ENCODE measurements at places on chromosomes 3 and 15.

DNA sequence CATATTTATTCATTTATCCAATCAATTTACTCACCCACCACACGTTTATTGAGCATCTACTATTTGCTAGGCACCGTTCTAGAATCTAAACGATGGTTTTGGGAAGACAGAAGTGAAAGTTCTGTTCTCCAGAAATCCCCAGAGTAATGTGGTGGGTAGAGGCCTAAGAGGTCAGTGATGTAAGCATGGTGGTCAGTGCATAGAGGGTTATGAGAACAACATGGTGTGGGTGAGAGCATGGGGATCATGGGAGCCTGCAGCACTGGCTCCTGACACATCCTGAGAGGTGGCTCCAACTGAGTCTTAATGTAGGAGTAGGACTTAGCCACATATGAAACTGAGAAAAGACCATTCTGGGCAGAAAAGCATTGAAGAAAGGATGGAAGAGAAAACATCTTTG is 85.3 kb upstream of the TNFAIP8L3 start:
- no peak for DNase-seq

DNA sequence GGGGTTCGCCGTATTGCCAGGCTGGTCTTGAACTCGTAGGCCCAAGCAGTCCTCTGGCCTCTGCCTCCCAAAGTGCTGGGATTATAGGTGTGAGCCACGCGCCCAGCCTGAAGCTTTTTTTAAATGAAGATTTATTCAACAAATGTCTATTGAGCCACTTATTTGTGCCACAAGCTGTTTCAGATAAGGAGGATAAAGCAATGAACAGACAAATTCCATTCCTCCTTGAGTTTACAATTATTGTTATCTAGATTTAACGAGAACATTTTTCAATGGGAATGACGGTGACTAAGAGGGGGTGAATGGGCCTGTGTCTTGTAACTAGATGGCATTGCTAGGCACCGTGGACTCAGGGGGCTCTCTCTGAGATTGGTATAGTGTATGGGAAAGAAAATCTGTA is 10.2 kb downstream of the PPARG start:
- DNase-seq: no peak

- DNase-seq: no peak
Measured at GRCh38 chr3:187360596-187360995, 7.6 kb upstream of the RTP4 start.

- DNase-seq: no peak
Measured at GRCh38 chr3:53230041-53230621, 25.7 kb downstream of the TKT start.

- DNase-seq: no peak
Measured at GRCh38 chr3:25156626-25157025, 271.4 kb upstream of the RARB start.

DNA sequence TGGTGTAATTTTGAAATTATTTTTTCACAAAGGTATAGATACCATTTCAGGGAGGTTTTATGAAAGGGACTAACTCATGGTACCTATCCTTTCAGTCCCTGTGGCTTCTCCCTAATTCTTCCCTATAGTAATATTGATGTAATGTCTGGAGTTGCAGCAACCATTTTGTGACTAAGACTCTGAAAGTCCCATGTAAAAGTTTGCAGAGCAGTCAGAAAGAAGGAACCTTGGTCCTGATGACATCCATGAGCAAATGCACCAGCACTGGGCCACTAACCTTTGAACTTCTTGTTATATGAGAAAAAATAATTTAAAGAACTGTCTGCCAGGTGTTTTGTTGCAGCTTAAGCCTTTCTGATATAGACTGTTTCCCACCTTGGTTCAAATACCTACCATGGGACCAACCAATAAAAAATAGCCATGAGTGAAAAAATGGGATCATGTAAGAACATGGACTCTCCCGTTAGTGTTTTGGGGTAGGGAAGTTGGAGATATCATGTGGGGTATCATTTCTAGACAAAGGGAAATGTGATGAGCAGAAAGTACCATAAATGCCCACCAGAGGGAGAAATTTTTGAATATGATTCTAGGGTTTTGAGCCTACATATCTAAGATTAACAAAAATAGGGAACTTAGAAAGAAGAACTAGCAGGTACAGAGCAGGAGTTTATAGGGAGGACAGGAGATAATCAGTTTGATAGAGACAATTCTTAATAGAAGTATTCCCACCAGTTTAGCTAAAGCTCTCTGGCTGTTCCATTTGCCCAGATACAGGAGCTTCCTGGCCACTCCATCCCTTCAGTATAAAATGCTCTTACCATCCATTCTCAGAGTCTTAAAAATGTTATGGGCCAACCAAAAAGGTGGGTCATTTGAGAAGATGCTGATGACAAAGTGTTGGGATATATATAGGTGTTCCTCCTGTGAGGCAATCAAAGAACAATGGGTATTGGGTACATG is 3.4 kb upstream of the CPOX start:
- no peak for DNase-seq

- DNase-seq: no peak
Measured at GRCh38 chr15:63086947-63087346, 34.7 kb upstream of the LACTB start.

DNA sequence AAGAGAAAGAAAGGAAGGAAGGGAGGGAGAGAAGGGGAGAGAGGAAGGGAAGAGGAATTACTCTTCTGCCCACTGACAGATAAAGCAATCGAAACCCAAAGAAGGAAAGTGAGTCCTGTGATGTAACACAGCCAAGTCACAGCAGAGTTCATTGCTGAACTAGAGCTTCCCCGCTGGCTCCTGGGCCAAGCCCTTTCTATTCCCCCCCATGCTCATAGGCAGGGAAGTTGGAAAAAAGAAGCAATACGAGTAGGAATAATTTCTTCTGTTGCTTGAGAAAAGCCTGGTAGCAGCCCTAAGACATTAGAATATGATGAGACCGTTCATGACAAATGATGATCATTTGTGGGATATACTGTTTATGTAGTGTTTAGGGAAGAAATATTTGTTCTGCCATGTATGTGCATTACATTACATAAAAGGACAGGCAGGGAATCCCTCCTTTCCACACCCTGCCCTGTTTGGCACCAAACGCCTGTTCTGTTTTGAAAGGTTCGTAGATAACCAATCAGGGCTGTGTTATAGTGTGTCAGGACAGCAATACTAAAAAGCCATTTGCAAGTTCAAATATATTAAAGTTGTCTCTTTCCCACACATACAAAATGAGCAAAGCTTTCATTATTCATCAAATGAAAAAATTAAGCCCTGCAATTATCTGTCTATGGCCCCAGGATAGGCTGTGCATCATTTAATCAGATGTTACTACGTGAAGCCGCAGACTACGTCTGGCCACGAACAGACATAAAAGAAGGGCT is 111.0 kb upstream of the TRPM1 start:
- DNase-seq: no peak

GRCh38 chr15:61064651-61065050 is 164.5 kb downstream of the RORA start:
- no peak for DNase-seq

DNA sequence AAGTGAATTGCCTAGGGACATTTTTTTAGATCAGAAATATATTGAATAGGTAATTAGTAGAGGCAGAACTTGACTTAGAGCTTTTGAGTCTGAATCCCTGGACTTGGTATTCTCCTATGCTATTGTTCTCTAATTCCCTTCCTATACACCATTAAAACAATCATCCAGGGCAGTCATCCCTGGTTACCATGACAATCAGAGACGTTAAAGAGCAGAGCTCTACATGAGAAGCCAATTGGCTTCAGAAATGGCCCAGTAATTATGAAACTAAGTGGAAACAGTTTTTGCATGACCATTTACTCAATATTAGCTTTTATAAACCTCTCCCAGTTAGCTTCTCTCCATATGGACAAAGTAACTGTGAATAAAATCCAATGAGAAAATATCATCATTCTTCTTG is 182.1 kb upstream of the TP63 start:
- no peak for DNase-seq

DNA sequence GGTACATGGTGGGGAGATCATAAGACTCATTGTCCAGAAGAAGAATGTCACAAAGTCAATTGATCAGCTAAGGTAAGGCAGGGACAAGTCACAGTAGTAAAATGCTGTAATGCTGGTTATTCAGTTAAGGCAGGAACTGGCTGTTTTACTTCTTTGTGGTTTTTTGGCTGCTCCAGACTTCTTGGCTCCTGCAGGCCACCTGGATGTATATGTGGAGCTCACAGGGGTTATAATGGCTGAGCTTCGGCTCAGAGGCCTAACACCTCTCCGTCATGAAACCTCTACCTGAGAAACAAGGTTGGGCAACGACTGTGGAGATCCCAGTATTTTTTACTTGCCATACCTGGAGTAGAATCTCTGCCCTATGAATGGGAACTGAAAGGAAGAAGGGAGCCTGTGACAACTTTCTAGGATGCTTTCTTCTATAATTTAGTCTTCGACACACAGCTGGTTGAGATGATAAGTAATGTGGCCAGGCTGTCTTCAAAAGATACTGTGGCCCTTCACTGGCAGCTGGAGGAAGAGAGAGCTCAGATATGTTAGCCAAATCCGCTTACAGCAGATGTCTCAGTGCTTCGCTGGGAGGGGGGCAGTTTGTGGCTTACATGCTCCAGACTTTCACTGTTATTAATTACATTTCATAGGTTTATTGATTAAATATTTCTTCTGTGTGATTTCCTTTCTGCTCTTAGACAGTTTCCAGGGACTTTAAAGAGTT is 887.8 kb downstream of the IGSF11 start:
- no peak for DNase-seq

DNA sequence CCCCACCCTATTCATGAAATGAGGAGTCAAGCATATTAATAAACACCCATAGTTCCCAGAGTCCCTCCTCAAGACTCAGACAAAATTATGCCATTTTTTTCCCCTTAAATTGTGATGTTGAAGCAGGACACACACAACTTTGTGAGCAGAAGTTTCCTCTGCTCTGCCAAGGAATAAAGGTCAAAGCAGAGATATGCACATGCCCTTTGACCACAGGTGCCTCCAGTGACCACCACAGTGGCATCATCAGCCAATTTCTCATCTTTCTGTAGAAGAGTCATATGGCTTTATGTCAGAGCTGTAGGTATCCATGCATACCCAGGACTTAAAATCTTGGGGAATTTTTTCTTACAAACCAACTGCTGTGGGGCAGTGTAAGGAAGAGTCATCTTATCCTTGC is 304.4 kb upstream of the GADL1 start:
- DNase-seq: no peak
